ENCODE measurements at places on chromosomes 5 and 9.

GRCh38 chr9:4849369-4849768 is 56.6 kb downstream of the RCL1 start:
- no peak for DNase-seq

GRCh38 chr5:155728857-155729683 is 597.9 kb upstream of the SGCD start:
- no peak for DNase-seq

DNA sequence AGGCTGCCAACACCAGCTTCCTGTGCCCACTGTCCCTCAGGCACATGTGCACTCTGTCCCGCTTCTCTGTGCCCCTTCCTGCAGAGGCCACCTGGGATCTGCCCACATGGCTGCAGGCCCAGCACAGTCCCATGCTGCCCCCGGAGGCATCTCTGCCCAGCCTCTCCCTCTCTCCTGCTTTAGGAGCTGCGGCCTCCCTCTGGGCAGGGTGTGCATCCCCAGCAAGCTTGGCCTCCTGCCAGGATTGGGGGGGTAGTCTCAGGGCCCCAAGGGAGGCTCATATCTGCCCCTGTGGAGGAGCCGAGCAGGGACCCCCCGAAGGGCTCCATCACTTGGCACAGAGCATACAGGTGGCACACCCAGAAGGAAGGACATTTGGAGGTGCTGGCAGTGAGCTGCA is 24.8 kb downstream of the FLT4 start:
- DNase-seq = no peak

DNA sequence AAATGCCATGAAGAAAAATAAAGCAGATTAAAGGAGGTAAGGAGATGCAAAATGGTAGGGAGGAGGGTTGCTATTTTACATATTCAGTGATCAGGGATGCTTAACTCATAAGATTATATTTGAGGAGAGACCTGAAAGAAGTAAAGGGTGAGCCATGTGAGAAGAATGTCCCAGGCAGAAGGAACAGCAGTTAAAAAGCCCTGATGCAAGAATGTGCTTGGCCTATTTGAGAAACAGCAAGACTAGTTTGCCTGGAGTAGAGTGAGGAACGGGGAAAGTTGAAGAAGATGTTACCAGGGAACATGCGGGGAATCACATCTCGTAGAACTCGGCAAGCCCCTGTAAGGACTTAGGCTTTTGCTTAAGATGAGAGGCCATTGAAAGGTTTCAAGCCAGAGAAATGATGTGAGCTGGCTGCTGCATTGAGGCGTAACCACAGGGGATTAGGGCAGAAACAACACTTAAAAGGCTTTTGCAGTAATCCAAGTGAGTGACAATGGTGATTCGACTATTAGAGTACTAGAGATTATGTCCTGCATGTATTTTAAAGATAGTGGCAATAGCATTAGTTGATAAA is 198.7 kb downstream of the VPS13A start:
- no peak for DNase-seq

GRCh38 chr5:140298183-140298601 is 4.7 kb downstream of the PFDN1 start:
- DNase-seq = no peak

DNA sequence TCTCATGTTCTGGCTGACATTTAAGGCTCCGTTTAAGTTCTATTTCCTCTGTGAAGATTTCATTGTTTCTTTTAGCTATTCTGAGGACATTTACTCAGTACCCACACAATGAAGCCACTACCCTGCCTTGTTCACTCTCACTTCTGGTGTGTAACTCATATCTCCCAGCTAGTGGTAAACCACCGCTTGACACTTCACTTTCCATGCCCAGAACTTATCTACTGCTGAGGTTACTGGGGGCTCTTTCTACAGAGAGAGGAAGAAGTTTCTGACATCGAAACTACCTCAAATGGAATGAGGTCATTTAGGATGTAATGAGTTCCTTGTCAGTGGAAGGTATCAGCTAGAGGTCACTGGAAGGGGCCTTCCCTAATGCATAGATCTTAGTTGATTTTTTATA is 501.5 kb downstream of the DMAC1 start:
- no peak for DNase-seq
